ENCODE measurements at places on chromosomes 11 and 22.

- no peak for DNase-seq
Observed at GRCh38 chr11:16863389-16863788, 124.9 kb downstream of the C11orf58 start.

GRCh38 chr11:115642660-115643059, 138.4 kb upstream of the CADM1 start:
- no peak for DNase-seq

DNA sequence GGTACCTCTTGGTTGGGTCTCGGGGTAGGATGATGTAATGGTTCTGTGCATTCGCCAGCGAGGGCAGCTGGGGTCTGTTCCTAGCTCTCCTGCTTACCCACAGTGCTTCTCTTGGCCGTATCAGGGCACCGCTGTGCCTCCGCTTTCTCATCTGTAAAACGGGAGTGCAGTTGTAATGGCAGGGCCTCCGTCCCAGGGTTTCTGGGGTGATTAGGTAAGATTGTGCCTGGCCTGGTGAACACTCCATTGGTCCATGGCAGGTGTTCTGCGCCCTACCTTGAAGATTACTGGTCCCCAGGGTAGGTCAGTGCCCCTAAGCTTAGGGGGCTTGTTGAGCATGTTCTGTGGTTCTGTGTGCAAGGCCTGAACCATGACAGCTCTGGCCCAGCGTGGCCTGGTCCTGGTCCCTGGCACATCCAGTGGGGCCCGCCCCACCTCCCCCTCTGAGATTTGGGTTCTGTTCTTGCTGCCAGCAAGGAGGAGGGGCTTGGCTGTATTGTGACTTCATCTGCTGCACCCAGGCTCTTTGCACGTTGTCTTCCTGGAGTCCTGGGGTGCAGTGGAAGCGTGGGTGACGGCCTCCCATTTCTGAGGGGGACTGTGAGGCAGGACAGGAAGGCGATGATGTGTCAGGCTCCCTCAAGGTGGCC, 4.9 kb downstream of the MYRF start:
- DNase-seq: no peak

GRCh38 chr11:118491041-118491440, 36.2 kb upstream of the TTC36 start:
- no peak for DNase-seq

DNA sequence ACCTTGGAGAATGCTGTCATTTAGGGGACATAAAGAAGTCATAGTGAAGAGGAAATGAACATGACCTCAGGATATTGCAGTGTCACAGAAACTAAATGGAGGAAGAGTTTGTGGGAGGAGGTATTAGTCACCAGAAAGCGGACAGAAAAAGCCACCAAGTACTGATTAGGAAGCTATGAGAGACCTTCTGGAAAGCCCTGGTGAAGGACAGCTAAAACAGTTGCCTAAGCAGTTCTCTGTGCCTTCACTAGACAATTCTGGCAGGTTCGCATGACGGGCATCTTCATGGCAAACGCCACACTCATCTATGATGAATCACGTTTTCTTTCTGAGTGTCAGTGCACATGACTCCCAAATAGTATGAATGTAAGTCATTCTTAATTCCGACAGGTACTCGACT, 325.8 kb downstream of the C11orf87 start:
- no peak for DNase-seq

All from stimulated activated CD4-positive, alpha-beta T cell treated with anti-CD3 and anti-CD28 coated beads, Interleukin-1b, Interleukin-23, amount 100 ng/mL, for 24 hours (primary cell).